LHCN-M2 (cell line): ENCODE measurements at places on chromosomes 1 and 21. TPM values are rescaled to one million over a fixed set of nuclear protein-coding genes. Genes with fewer than 3 reads are reported as not detected.

DNA sequence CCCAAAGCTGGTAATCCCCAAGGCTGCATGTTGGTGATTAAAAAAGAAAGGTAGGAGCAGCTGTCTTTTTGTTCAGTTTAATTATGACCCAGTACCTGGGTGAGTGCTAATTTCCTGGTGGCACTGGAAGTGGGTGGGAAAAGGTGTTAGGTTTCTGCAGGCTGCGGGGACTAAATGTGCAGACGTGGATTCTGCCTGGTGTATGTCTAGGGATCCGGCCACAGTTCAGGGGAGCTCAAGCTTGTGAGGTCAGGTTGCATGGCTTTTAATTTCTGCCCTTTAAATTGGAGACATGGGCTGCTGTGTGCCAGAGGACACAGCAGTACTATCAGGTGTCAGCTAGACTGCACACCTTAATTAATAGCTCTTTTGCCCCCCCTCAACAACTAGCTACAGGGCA is 20.3 kb upstream of the TBX19 start:
- no peak for DNase-seq

GRCh38 chr1:193406901-193407300 is 220.5 kb upstream of the B3GALT2 start:
- DNase-seq, result peak; percentile 67

DNA sequence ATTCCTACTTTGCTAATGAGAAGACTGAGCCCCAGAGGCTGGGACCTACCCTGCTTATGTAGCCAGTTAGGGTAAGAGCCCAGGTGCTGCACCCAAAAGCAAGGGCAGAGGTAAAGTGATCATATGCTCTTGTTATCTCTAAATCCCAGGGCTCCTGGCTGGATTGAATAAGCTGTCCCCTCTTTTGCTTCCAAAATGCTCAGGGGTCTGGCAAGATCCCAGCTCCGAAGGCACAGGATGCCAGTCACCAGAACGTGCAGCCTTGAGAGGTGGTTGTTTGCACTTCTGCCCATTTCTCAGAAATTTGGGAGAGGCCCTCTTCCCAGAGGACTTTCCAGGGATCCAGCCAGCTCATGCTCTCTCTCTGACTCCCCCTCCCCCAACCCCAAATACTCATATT is 142.4 kb upstream of the TMEM51 start:
- no peak for DNase-seq

AK5 gene
- total RNA-seq, result 426 and 430 TPM in 2 replicates

GRCh38 chr1:201476670-201477344 is 7.8 kb upstream of the PHLDA3 start:
- no peak for DNase-seq

DNA sequence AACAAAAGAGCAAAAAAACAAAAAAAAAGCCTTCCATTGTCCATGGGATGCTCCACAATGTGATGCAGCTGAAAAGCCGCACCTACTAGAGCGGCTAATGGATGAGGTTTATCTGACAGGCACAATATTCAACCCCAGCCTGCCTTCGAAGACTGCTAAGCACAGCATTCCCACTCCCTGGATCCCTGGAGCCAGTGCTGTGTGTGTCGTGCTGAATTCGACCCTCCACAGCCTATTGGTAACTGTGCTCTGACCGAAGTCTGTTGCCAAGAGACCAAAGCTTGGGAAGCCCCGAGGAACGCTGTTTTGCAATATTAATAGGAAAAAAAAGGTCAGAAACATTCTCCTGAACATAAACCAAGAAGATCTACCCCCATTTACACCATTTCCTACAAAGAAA is 57.2 kb upstream of the PUM1 start:
- no peak for DNase-seq

GRCh38 chr1:46034601-46035516 is 97.6 kb downstream of the PIK3R3 start:
- DNase-seq, result no peak

DNA sequence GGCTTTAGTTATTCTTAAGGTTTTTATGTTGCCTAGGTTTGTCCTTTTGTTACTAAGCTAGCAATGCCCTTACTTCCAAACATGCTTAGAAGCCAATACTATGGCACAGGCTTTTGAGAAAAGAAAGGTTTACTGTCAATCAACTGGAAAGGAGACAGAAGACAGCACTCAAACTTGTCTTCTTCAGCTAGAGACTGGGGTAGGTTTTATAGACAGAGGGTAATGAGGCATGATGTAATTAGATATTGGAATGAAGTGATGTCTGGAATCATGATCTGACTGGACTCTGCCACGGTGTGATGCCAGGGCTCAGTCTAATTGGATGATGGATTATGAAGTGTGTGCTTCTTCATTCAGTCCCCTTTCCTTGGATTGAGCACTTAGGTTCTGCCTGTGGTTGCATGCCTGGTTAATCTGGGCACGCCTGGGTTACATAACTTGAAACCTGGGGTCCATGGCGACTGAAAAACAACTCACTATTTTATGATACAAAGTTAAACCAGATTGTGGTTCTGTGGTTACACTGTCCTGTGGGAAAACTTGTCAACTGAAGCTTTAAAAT is 625.8 kb downstream of the BRINP3 start:
- no peak for DNase-seq

DNA sequence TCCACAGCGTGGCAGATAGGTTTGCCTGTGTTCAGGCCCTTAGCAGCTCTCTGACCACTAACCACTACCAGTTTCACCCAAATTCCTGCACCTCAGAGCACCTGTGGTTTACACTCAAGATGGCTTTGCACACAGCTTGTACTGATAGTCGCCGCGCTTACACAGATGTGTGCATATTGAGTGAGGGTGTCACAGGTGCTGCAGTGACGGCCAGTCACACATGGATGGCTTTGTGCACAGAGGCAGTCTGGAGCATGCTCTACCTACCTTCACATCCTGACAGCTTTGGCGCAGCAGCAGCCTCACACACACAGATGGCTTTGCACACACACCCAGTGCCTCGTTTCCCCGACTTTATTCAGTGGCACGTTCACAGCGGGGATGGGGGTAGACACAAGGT is 7.5 kb downstream of the DMAP1 start:
- no peak for DNase-seq

SPRR1B gene
- not detected in 2 replicates for total RNA-seq

GRCh38 chr1:51439053-51439452 is 80.0 kb downstream of the EPS15 start:
- no peak for DNase-seq

ZNF695 gene
- 4.1 and 5.8 TPM in 2 replicates for total RNA-seq

F3 gene
- 30.2 and 56.4 TPM in 2 replicates for total RNA-seq

DNA sequence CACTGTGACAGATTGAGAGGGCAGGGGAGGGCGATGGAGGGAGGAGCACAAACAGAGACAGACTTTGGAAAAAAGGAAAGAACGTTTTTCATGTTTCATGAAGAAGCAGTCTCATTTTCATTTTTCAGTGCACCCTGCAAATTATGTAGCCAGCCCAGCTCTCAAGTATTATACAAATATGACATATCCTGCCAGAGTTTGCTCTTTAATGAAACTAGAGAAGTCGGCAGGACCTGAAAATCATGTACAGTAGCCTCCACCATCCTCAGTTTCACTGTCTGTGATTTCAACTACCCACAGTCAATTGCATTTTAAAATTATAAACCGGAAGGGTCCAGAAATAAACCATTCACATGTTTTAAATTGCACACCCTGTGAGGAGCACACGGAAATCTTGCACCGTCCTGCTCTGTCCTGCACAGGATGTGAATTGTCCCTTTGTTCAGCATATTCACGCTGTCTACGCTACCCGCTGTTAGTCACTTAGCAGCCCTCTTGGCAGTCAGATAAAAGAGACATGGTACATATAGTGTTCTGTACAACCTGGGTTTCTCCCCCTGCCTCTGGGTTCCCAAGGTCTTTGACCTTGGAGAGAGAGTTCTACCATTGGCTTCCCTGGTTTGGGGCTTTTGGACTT is 13.6 kb upstream of the ADARB1 start:
- DNase-seq, result no peak

DNA sequence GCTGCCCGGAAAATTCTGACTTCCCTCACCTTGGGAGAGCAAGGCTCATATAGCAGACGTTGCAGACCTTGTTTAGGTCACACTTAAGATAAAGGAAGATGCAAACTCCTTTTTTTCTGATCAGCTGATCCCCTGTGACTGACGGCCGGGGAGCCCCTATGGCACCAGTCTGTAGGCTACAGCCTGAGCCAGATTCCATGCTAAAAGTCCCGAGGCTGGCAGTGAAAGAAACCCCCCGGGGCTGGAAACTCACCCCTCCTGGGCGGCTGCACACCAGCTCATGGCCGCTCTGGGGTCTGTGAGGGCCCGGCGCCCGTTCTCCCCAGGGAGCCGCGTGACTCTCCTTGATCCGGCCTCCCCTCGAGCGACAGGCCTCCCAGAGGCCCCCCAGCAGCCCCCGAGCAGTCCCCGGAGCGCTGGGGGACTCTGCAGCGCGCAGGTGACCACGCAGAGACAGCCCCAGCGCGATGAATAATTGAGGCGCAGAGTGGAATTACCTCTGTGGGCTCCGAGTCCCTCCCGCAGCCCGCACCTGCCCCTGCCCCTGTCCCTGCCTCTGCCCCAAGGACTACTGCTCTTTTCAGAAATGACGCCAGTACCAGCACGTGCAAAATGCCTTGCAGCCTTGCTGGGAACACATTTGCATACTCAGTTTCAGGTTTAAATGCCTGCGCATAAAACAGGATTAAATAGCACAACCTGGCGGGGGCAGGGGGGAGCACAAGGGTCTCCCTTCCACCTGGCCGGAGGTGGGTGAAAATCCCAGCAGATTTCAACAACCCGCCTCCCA is 62.6 kb upstream of the CLDN14 start:
- DNase-seq, result no peak

SIKE1 gene
- total RNA-seq, result 31.0 and 34.4 TPM in 2 replicates

DNA sequence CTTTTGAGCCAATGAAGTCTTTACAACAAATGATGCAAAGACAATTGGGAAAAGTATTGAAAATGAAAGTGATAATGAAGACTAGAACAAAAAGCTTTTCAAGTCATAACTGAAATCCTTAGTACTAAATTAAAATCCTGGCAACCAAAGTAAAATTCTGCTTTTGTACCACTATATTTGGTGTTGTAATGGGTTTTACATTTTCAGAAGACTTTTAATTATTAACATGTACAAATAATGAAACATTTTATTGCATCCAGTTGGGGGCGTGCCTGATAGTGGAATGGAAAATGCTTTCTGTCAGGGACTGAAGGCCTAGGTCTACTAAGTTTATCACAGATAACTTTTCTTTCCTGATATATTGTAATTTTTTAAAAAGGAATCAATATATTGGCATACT is 89.4 kb downstream of the SDCCAG8 start:
- no peak for DNase-seq

CHI3L2 gene
- total RNA-seq, result 0.83 and 2.2 TPM in 2 replicates

SMPDL3B gene
- total RNA-seq, result not detected in 2 replicates

IGSF5 gene
- 0.06 and 0.11 TPM in 2 replicates for total RNA-seq

- DNase-seq, result no peak
Measured at GRCh38 chr1:107871687-107872395, 93.1 kb downstream of the VAV3 start.

GRCh38 chr1:2232255-2232915 is 4.3 kb downstream of the SKI start:
- no peak for DNase-seq

DNA sequence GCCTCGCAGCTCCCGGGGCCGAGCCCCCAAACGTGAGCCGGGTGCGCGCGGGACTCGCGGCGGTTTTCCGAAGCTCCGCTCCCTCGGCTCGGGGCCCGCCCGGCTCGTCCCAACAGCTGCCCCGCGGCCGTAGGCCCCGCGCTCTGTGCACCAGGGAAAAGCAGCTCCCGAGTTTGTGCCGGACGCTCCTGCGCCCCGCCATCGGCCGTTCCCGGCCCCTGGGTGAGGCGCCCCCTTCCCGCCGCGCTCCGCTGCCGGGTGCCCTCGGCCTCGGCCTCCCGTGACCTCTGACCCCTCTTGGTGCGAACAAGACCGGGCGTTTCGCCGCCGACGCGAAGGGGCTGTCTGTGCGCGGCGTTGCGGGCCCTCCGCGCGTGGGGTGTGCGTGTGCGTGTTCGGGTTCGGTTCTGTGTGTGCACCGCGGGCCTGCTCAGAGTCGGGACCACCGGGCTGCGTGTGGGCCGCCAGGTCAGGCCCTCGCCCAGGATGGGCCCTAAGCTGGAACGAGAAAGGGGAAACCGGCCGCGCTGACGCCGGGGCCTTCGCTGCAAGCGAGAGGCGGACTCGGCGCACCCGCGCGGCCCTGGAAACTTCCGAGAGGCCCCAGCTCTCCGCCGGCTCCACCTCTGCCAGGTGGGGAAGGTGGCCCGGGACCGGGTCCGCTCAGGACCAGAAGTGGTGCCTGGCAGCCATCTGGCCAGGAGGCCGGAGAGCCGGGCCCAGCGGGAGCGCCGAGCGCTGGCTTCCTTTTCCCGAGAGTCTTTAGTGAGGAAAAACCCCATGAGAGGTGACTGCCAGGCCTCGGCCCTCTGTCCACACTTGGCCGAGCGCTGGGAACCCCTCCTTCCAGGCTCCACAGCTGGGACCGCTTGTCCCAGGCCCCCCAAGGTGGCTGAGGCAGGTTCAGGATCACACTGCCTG is 1.9 kb downstream of the PRDM16 start:
- DNase-seq, result no peak

GRCh38 chr1:7369866-7370265 is 401.2 kb upstream of the VAMP3 start:
- no peak for DNase-seq

DNA sequence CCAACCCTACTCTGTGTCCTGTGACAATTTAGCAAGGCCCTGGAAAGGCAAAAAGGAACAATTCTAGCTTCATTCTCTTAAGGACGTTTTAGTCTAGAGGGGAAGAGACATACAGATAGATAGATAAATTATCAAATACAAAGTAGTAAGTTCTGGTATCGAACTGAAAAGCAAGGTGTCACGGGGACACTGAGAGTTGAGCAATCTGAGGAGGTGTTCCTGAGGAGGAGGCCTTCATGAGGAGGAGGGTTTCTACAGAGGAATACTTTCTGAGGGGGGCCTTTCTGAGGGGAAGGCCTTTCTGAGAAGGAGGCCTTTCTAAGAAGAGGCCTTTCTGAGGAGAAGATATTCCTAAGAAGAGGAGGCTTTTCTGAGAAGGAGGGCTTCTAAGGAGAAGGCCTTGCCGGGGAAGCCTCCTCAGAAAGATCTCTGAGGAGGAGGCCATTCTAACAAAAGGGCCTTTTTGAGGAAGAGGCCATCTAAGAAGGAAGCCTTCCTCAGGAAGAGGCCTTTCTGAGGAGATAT is 155.9 kb upstream of the COA6 start:
- no peak for DNase-seq

FLAD1 gene
- 30.9 and 41.3 TPM in 2 replicates for total RNA-seq

NBPF20 gene
- total RNA-seq, result 3.2 and 3.5 TPM in 2 replicates

- no peak for DNase-seq
Measured at GRCh38 chr1:36782785-36783184, 251.5 kb downstream of the GRIK3 start.
